Stomach (tissue), 19 donors: ENCODE measurements at places on chromosomes 5 and 9. TPM values are rescaled to one million over a fixed set of nuclear protein-coding genes. Genes with fewer than 3 reads are reported as not detected.

The FAM169A gene
- under 0.01 TPM for total RNA-seq

The SLC34A1 gene
- total RNA-seq = not detected

The APBA1 gene
- 14.2 TPM for total RNA-seq

The TNFSF8 gene
- 14.0 TPM for total RNA-seq

The ACOT12 gene
- total RNA-seq = not detected

DNA sequence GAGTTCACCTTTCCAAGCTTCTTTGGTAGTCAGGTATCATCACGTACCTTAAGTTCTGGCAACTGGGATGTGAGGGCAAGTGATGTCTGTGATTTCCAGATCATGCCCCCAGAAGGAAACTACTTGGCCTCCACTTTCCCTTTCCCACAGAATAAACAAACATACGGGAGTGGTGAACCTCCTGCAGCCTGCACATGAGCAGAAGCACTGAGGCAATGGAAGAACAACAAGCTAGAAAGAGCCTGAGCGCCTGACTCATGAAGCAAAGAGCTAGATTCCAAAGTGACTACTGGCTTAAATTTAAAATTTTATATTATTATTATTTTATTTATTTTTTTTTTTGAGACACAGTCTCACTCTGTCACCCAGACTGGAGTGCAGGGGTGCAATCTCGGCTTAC is 35.0 kb downstream of the ARL15 start:
- no peak for DNase-seq

DNA sequence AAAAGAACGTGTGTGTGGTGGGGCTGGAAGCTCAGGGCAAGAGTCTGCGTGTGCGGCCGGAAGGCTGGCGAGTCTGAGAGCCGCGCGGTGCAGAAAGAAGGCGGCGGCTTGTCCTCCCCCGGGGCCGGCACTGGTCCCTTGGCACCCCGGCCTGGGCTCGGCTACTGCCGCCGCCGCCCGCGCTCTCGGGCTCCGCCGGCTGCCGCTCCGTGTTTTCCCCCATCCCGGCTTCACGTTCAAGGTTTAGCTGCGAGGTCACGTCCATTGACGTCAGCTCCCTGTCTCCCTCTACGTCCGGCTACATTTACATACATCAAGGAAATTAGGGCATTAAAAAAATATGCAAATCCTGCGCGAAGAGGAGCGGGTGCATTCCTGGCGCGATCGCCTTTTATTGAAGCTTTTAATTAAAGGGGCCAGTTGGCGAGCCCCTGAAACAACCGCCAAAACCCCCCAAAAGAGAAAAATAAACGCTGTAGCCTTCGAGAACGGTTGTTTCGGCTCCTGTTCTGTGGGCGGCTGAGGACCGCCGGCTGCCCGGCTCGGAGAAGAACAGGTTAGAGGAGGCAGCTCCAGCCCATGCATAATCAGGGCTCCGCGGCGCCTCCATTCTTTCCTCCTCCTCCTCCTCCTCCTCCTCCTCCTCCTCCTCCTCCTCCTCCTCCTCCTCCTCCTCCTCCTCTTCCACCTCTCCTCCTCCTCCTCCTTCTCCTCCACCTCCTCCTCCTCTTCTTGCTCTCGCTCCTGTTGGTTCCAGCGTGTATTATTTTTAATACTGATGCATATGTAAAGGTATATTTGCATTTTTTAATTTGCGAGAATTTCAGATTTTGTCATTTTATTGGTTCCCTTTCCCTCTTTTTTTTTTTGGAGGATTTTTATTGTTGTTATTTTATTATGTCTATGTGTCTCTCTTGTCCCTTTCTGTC is 207.0 kb downstream of the MEF2C start:
- no peak for DNase-seq

GRCh38 chr5:87081016-87081415 is 186.7 kb upstream of the RASA1 start:
- no peak for DNase-seq

DNA sequence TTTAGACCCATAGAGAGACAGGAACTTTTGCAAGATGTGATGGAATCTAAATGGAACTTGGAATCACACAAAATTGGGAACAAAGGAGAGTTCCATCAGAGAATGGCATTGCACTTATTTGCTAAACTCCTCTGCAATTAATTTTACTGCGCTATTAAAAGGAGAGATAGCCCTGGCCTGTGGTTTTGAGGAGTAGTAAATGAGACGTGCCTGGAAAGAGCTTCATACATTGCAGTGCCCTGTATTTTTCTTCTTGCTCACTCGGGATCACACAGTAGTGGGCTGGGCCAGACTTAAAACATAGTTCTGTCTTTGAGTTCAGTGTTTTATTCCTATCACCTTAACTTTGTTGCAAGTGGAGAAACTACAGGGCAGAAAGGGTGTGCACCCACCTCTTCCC is 94.4 kb upstream of the SLC27A6 start:
- no peak for DNase-seq

- DNase-seq = peak; percentile 48
Measured at GRCh38 chr5:53425687-53426511, 54.5 kb upstream of the FST start.

DNA sequence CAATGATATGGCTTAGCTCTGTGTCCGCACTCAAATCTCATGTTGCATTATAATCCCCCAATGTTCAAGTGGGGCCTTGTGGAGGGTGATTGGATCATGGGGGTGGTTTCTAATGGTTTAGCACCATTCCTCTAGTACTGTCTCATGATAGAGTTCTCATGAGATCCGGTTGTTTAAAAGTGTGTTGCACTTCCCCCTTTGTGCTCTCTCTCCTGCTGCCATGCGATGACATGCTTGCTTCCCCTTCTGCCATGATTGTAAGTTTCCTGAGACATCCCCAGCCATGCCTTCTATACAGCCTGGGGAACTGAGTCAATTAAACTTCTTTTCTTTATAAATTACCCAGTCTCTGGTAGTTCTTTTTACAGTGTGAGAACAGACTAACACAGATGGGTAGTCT is 427.1 kb downstream of the CHSY3 start:
- DNase-seq = no peak

- DNase-seq = no peak
Measured at GRCh38 chr5:68746220-68746619, 347.6 kb upstream of the SLC30A5 start.

GRCh38 chr9:33157960-33158842 is 8.9 kb downstream of the B4GALT1 start:
- no peak for DNase-seq

GRCh38 chr5:116370886-116371285 is 203.7 kb downstream of the SEMA6A start:
- no peak for DNase-seq

- DNase-seq = no peak
Measured at GRCh38 chr5:116923344-116923743, 348.7 kb upstream of the SEMA6A start.

DNA sequence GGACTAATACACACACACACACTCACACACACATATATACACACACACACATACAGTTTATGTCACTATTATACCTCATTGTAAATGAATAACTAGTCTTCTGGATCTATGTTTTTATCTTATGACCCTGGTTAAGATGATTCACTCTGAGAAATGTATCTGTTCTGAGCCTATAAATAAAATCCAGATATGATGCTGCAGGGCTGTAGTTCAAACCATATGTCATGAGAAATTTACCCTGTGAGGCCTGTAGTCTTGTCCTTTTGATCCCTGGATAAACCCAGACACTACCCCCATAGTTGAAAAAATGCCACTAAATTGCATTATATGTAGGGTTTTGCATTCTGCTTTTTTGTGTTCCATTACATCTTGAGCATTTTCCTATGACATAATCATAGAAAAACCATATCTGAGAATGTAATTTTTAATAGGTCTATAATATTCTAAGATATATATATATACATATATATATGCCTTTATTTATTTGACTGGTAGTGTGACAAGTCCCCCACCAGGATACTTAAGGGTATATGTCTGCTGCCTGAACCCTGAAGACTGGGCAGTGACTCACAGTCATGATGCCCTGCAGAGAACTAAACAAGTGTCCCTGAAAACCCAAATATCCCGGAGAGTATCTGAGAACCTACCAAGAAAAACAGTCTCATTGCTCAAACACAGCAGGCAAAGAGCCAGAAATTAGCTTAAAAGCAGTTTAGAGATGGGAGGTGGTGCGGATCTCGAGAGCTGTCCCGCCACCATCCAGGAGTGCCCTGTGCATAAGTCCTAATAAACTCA is 18.4 kb upstream of the ALDOB start:
- DNase-seq = no peak

DNA sequence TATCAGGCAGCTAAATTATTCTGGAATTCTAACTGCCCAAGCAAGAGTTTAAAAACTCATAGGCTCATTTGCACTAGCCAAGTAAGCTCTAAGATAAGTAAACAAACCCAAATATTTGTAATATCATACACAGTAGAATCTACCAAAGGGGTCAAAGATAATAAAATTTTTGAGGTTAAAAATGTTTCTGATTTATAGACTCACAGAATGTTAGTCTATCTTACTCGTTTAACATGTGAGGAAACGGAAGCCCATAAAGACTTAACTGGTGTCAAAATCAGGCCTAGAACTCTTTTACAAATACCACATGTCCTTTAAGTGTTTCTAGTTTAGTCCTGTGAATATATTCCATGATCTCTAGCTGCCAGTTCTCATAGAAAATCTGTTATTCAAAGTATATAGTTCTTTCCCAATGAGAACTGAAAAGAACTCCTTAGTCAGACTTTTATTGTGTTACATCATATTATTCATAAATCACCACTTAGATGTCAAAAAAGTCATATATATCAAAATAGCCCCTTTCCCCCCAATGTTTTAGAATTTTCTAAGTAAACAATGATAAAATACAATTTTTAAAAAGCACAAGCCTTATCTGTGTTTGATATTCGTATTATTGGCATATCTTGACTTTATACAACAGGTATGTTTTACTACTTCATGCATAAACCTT is 13.9 kb downstream of the RAB14 start:
- DNase-seq = no peak
